ENCODE measurements at places on chromosomes 6 and 20.

GRCh38 chr6:32794510-32794909 lies 22.3 kb downstream of the HLA-DOB start:
- DNase-seq: no peak

GRCh38 chr20:4776079-4776630 lies 54.4 kb downstream of the PRND start:
- no peak for DNase-seq

DNA sequence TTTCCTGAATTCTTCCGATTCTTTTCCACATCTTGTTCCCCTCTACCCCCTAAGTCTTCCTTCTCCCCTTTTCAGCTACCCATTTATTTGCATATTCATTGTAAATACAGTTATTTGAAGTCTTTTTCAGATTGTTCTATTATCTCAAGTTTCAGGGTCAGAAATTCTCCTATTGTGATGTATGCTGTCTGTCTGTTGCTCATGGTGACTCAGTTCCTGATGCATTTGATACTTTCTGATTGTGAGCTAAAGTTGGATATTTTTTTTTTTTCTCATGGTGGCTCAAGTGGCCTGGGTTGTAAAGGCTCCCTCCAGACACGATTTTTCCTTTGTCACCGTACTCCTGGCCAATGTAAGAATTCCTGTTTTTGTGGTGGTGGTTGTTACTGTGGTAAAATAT lies 4.9 kb upstream of the PI16 start:
- no peak for DNase-seq

DNA sequence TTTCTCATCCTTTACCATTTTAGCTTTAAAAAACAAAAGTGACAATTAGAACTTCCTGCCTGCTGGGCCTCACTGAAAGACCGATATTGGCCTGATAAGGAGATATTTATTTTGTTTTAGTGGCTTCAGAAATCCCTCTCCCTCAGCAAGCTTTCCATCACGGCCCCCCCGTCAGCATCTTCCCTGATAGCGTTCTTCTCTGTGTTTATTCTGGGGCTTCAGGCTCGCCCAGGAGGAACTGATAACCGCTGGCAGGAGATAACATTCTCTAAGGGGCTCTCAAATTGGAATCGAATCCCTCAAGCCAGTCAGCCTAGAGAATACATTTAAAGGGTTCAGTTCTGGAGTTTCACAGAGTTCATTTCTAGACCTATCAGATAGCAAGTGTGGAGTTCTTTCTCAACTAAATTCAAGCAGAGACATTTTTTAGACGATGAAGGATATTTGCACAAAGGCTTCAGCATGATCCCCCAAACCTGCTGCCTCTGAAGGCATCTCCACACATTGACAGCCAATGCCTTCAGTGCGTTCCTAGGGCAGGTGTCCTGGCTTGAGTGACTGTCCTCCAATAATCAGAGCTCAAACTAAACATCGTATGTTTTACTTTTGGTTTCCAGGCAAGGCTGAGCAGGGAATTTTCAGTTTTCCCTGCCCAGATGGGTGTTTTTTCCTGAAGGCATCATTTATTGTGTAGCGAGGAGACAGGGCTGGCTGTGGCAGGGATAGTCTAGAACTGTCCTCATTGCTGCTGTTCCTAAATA lies 17.0 kb downstream of the PRDM1 start:
- DNase-seq: no peak

DNA sequence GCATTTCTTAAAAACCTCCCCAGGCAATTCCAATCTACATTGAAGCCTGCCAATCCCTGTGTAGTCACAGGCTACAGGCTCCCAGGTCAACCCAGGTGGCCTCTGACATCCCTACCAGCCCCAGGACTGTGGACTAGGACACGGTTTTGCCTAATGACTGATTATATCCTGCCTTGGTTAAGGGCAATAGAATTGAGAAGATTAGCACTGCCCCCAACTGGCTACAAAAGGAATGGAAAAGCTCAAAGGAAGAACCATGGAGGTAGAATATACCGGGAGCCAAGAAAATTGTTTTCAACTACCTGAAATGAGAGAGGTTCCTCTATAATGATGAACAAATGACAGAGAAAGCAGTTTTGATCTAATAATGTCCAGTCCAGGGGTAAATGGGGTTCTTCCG lies 421.1 kb upstream of the AGPAT4 start:
- DNase-seq: no peak

GRCh38 chr20:51487565-51488268 lies 54.8 kb downstream of the NFATC2 start:
- DNase-seq: no peak

GRCh38 chr20:36116807-36117441 lies 37.6 kb upstream of the EPB41L1 start:
- DNase-seq: no peak

DNA sequence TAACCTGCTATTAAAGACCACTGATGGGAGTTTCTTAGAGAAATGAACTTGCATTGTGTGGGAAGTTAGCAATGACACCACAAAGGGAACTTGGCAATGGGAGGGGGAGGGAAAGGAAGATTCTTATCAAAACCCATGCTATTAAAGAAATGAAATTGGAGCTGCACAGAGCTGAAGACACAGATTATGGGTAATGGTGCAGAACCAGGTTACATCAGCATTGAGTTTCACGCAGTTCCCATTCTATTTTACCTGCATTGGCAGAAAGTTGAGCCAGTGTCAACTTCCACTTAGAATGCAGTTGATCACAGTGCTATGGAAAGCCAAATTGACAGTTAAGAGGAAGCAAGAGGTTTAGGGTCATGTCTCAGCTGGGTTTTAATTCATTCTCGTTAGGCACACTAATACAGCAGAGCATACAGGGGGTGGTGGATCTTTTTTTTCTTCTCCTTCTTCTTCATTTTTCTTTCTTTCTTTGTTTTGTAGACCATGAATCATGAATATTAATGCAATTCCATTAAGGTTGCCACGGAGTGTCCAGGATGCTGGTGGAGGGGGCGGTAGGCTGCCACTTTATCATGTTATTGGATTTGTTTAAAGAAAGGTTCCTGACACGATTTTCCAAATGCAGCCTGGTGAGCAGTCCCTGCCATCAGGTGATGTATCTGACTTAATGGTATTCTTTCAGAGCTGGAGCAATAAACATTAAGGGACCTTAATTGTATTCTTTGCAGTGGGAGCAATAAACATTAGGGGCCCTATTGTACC lies 1092.0 kb upstream of the MAP3K7 start:
- DNase-seq: no peak

DNA sequence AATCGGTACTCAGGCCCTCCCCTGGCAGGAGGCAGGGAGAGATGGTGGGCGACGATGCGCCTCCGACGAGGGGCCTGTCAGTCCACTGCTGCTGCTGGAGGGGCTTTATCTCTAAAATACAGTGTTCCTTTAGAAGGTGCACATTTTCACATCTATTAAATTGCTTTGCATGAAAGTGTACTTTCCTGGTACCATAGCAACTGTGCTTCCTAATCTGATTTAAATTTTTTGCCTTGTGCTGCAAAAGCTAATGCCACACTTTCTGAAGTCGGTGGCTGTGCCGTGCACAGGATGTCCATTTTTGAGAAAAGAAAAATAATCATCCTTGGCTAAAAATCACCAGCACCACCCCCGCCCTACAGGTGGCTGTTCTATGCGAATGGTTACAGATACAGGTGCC lies 262.0 kb upstream of the CDH4 start:
- DNase-seq: no peak

GRCh38 chr6:31965700-31966099 lies 6.2 kb downstream of the DXO start:
- DNase-seq: no peak

DNA sequence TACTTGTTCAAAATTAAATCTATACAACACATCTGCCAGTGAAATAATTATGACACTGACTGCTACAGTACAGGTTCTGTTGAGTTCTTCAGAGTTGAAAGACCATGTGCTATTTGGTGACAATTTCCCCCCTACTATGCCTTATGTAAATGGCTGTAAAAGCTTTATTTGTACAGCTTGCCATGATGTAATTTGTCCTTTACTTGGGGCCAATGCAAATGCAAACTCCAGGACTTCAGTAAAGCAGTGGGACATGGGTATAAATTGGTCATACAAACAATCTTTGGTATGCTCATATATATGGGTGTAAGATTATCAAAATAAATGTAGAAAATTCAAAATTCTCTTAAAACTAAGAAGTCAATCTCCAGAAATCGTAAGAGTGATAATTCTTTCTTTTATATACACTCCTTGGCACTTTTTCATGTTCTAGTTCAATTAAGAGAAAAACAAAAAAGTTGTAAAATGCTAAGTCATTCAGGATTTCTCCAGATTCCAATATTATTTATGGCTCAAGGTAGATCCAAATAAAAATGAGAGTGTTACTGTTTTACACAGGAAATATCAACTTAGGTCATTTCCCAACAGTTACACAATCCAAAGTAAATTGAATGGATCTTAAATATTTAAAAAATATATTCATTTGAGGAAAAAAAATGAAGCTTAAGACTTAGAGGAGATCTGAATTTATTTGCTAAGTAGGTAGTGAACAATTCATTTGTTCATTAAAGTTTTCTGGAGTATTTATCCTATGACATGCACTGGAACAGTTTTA lies 1310.5 kb upstream of the CITED2 start:
- DNase-seq: no peak

GRCh38 chr6:106426250-106426970 lies 65.9 kb downstream of the CRYBG1 start:
- no peak for DNase-seq

DNA sequence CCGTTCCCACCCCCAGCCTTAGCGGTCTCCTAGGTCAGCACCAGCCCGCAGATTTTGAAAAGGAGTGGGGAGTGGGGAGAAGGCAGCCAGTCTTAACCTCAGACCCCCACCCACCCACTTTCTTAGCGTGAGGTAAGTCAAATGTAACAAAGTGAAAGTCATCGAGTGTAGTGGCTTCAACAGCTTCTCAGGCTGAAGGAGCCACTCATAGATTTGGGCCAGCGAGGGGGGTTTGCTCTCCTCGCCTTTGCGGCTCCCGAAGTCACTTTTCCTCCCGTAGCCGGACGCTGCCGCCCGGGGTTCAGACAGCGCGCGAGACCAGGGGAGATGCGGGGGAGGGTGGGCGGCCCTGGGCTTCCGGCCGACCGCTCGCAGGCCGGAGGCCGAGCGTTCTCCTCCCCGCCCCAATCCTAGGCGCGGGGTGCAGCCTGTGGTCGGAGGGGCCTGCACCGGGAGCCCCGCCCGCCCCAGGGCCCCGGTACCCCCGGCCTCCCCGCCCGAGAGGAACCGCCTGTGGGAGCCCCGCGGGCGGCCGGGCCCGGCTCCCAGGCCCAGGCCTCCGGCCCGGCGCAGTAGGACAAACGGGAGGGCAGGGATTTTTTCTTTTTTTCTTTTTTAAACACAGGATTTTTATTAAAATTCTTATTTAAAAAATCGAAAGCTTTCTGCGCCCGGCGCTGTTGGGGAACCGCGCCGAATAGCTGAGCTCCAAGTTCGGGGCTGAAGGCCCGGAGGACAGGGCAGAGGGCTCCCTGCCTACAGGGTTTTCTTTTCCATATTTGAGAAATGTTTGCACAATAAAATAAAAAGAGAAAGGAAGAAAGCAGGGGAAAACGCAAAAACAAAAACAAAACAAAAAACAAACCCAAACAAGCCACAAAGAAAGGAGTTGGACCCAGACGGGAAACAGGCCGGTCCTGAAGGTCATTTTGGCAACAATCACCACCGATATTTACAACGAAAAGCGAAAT lies 3.2 kb downstream of the NKX2-2 start:
- DNase-seq: no peak

- no peak for DNase-seq
These were observed 162.4 kb downstream of the ID4 start for GRCh38 chr6:19999319-20000191.

- DNase-seq: no peak
These were observed 27.8 kb downstream of the FGD2 start for GRCh38 chr6:37033255-37033654.

GRCh38 chr6:30441171-30441570 lies 48.1 kb upstream of the HLA-E start:
- no peak for DNase-seq

DNA sequence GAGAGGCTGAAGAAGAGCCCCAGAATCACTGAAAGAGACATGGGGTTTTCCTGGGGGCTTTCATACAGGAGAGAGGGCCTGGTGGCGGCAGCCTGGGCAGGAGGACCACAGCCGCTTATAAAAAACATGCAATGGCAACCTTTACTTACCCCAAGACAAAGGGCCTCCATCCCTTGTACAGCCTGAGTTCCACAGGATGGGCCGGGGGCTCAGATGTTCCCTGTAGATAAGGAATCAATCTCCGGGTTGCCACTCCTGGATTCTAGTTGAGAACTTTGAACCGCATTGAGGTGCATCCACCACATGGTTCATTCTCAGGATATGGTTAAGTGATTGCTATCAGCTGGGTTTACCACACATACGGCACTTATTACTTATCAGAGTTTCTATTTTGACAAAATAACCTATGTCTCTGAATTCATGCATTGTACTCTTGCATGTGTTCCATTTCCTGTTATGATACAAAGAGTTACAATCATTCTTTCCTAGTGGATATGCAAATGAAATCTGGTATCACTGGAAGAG lies 677.6 kb downstream of the KIF16B start:
- DNase-seq: no peak

GRCh38 chr20:44942264-44942973 lies 17.8 kb downstream of the TOMM34 start:
- DNase-seq: no peak

GRCh38 chr20:58875111-58875510 lies 22.6 kb downstream of the GNAS start:
- DNase-seq: no peak

DNA sequence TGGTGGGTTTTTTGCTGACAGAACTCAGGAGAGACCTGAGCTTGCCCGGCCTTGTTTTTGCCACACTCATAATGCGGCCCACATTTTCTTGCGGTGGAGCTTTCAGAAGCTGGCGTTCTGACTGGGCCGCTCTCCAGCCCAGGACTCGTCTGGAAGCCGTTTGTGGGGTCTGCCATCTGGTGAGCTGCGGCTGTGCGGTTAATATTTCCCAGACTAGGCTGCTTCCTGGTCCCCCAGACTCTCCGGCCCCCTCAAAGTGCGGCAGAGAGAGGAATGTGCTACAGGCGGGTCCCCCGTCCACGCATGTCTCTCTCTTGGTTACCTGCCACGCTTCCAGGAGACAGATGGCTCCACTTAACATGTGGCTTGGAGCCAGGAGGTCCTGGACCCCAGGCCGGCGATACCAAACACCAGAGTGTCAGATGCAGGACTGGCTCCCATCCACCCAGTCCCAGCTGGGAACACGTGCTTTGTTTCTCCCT lies 128.9 kb upstream of the PMEPA1 start:
- DNase-seq: no peak

- DNase-seq: no peak
These were observed 14.8 kb downstream of the PRPH2 start for GRCh38 chr6:42707595-42707994.

DNA sequence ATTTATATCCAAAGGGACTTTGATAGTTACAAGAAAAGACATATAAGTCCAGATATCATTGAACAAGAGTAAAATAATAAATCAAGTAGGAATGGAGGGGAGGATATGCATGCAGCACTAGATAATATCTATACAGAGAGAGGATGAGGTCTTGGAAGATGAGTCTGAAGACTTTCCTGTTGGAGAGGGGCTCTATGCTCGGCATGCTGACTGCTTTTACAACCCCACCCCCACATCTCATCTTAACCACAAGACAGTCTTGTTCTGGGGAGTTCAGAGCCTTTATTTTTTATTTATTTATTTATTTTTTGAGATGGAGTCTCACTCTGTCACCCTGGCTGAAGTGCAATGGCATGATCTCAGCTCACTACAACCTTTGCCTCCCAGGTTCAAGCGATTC lies 48.4 kb upstream of the IER3 start:
- DNase-seq: no peak
